ENCODE measurements at places on chromosomes 5 and 9.

DNA sequence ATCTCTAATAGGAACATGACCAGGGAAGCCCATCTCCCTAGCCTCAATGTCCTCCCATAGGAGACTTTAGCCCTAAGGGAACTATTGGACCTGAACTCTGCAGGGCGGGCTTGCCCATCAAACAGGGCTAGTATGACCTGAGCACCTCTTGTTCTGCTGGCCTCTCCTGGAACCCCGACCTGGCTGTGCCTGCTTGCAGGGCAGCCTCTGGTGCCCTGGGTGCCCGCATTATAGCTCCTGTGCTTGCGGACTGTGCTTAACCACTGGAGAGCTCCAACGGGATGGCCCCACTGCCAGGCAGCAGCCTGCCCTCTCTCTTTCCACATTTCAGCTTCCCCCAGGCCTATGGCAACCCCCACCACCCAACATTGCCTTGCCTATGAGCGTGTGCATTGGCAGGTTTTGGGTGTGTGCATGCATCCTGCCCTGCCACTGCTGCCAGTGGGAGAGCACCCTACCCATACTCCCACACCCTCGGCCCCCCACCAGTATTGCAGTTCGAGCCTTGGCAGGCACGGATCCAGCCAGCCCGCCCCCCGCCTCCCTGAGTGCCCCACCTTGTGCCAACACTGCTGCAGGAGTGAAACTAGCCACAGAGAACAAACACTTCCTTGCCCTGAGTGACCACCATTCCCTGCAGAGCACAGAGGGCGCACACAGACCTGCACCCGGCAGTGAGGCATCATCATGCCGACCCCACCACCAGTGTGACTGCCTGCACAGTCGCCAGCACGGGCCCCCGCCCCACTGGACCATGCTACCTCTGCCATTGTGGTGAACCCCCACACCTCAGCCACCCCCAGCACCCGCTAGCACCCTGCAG is 1123.8 kb upstream of the CDH6 start:
- DNase-seq, result no peak

DNA sequence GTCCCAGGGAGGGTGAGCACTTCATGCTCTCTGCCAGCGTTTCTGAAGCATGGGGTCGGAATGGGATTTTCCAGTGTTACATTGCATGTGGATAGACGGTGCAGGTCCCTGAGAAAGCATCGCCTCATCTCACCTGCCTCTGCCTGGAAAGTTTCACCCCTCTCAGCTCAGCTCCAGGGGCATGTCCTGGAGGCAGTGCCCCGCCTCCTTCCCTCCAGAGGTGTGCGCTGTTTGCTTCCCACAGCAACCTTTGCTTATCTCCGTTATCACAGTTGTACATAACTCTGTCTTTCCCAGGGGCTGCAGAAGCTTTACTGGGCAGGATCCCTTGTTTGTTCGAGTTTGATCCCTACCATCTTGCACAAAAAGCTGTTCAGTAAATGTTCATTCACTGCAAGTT is 10.7 kb upstream of the CREBRF start:
- no peak for DNase-seq

DNA sequence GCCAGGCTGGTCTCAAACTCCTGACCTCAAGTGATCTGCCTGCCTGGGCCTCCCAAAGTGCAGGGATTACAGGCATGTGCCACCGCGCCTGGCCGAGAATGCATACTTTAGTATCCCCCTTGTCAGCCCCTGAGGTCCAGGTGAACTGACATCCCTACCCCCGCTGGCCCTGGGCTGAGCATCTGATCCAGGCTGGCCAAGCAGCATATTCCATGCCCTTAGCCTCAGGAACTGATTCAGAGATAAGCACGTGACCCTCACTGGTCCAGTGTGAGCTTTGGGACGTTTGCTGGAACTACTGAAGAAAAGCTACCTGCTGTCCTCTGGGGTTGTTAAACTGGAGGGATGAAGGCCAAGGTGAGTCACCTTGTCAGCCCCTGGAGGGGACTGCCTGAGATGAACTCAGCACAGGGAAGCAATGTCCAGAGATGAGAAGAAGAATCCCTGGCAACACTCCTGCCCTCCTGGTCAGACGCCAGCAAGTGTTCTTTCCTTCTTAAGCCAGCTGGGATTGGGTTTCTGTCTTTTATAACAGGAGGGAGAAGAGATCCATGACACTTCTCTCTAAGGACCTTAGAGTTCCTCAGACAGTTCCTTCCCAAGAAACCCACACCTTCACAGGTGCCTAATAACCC is 59.1 kb upstream of the FBXW11 start:
- DNase-seq, result no peak

- DNase-seq, result peak; percentile 9
These were observed 57.8 kb upstream of the C5orf46 start for GRCh38 chr5:147963948-147964693.

DNA sequence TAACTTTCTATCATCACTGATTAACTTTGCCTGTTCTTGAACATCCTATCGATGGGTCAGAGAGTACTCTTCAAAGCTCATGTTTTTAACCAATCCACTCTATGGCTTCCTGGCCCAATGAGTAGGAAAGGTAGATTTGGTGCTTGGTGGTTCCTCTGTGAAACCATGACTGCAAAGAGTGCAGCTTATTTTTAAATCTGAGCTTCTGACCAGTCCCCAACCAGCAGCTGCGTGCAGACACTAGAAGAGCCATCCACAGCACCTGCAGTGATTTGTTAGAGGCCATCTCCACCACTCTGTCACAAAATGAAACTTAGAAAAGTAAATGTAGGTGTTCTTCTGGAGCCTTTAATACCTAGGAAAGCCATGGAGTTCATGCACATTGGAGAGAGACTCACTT is 107.3 kb upstream of the WWC1 start:
- DNase-seq, result no peak

- peak; percentile 56 for DNase-seq
These were observed 115.9 kb upstream of the SH3GL2 start for GRCh38 chr9:17462869-17463464.

DNA sequence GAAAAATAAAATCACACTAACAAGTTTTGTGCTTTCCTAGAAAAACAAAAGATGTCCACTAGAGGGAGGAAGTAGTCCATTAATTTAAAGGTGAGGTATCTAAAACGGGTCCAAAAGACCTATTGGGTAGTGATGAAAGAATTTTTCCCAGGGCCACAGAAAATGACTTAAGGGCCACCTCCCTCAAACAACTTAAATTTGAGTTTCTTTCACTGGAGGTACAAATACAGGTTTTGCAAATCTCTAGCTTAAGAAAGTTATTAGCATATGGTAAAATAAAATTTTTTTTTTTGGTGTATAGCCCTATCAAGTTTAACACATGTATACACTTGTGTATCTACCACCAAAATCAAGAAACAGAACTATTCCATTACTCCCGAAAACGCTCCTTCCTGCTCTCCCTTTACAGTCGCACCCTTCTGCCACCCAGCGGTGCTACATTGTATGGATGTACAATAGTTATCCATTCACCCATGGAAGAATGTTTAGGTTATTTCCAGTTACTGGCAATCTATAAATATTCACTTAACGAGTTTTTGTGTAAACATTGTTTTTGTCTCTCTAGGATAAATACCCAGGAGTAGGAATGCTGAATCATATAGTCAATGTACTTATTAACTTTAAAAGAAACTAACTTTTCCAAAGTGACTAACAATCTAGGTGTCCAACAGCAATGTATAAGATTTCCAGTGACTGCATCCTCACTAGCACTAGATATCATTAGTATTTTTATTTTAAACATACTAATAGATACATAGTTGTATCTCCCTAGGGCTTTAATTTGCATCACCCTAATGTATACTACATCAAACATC is 21.9 kb downstream of the DEPDC1B start:
- peak; percentile 22 for DNase-seq

DNA sequence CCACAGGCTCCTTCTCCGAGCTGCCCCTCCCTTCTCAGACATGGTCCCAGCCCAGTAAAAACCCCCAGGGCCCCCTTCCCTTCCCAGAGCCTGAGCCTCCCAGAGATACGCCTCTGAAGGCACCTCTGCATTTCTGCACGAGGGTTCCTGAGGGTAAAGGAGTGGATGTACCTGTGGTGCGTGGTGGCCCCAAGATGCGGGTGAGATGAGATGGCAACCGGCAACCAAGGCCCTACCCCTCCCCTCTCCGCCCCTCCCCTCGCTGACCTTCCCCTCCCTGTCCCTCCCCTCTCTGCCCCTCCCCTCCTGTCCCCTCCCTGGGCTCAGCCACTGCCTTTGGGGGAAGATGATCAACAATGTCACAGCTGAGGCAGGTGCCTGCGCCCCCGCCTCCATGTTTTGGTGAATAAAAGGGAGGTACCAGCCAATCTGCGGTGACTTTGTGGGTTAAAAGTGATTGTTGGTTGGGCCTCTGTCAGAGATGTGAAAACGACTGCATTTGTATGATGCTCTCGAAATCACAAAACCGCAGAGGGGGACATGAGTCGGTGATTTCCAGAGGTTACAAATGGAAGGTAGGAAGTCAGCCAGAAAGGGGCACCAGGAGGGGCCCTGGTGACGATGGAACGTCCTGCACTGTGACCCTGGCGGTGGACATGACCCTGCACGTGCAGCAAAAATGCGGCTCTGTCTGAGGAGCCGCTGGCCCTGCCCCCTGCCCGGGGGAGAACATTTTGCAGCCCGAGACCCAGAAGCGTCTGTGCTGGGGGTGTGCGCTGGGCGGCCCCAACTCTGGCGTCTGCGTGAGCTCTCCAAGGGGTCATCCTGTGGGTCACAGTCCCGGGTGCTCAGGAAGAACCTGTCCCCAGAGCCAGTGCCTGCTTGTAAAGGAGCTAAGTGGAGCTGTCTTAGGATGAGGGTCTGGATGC is 3.7 kb downstream of the LCN9 start:
- no peak for DNase-seq

DNA sequence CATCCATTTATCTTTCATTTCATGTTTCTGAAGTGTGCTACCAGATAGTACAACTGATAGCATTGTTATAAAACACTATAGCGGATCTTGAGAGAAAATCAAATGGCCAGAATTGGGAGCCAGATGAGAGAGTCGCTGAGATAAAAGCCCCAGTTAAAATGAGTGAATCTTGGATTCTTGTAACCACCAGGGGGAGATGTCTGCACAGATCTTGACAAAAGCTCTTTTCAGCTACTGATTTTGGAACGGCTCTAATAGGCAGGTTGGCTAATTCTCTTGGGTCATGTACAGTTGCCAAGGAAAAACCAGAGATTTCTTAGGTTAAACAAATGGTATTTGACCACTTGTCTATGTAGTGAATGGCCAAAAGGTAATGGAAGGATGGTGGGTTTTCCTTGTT is 21.7 kb downstream of the F2RL2 start:
- peak; percentile 61 for DNase-seq

GRCh38 chr5:176820937-176821336 is 10.6 kb downstream of the UNC5A start:
- no peak for DNase-seq

DNA sequence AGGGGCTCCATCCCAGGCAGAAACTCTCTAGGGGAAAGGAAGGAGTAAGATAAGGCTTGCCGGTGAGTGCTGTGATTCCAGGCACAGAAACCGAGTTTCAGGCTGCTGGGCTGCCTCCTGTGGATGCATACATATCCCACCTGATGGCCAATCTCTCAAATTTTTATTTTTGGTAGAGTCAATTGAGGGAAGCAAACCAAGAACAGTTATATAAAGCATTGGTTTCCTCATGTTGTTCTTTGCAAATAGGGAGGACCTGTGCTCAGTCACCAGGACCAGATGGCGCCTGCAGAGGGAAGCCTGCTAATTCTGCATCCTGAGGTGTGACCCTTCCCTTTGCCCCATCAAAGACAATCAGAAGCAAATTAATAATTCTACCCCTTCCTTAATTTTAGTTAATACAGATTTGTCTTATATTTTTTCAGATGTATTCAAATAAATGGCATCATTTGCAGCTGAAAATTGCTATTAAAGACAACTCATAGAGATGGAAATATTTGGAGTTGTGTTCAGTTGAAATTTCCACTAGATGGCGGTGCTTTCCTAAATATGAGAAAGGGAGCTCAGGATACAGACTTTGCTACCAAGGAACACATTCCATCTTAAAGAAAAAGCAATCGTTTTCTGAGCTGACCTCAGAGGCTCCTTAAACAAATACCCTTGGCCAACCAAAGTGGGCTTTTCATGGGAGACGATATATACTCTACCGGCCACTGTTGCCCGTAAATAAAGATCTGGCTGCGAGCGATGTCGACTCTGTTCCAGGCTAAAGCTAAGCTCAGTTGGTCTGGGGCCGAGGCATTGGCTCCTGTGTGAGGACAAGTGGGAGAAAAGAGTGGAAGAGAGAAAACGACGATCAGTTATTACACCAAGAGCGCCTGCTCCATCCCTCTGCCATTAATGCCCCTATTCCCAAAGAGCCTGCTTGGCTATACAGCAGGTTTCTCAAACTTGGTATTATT is 225.7 kb upstream of the KLF9 start:
- DNase-seq, result peak; percentile 32

- DNase-seq, result no peak
These were observed 106.1 kb upstream of the ALDH1B1 start for GRCh38 chr9:38286357-38286756.

GRCh38 chr5:138996120-138996519 is 121.0 kb upstream of the LRRTM2 start:
- no peak for DNase-seq
